NCI-H1417 (cell line): ENCODE measurements at places on chromosomes 7 and 10.

DNA sequence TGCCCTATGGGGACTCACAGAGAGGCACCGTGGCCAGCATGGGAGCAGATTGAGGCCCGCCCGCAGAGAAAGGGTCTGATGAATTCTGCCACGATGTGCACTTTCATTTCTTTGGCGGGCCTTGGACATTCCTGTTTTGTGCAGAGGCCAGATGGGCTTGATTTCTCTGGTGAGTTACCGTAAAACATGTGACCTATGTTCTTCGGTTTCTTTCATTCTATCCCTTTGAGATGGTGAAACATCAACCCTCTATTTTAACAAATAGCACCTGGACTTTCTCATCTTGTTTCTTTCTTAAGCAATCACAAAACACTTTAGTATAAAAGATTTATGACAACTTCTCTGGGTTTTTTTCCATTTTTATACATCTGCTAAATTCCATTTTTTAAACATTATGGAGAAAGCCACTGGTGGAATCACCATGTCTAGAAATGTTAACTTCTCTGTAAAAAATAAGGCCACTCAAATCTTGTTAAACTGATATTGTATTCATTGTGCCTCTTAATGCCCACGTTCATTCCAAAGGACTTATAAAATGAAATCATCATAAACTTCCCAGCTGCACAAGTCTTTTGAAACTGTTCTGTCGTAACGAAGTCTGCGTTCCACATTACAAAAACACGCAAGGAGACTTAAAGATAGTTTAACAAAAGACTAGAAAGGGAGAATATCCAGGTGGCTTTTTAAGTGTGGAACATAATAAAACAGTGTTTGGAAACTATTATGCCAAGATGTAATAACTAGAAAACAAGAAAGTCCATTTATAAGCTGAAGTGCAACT is 21.4 kb upstream of the ODAD2 start:
- no peak for DNase-seq

GRCh38 chr10:73911553-73912004 is 647 bp downstream of the PLAU start:
- DNase-seq = no peak

GRCh38 chr7:78095549-78095948 is 297.0 kb downstream of the PHTF2 start:
- DNase-seq = no peak

DNA sequence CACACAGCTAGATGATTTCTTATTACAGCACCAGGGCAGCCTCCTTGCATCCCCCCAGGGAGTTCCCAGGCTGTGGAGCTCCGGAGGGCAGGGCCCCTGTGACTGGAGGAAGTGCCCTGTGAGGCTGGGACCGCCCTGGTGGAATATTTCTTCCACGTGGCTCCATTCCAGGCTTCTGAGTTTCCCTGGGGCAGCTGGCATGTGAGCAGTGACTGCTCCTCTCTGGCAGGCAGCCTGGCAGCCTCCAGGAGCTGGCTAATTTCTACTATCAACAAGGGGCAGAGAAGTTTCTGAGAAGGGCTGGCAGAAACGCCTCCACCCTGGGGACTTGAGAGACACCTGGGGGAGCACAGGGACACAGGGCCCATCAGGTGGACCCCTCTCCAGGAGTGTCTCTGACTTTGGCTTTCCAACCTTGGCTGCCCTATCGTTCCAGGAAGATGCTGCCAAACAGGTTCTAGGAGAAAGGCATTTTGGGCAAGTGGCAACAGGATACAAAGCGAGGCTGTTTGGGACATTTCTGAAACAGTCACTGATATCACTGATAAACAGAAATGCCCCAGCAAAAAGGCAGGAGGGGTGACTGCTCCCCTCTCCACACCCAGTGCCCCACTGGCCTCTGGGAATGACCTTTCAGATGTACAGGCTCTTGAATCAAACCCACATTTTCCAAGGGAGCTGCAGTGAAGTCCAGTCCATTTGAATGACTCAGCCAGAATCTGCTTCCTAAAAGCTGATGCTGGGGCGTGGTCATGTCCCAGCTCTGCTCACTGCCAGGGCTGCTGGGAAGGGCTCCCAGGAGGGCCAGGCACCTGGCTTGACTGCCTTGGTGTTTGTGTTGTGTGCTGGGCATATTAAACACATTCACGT is 16.1 kb downstream of the MYOF start:
- no peak for DNase-seq
